Activated gamma-delta T cell (primary cell): ENCODE measurements at places on chromosomes 7 and 10.

GRCh38 chr10:126795318-126795717 lies 109.9 kb upstream of the DOCK1 start:
- DNase-seq = no peak

GRCh38 chr10:14801723-14802122 lies 27.0 kb upstream of the FAM107B start:
- DNase-seq = no peak

DNA sequence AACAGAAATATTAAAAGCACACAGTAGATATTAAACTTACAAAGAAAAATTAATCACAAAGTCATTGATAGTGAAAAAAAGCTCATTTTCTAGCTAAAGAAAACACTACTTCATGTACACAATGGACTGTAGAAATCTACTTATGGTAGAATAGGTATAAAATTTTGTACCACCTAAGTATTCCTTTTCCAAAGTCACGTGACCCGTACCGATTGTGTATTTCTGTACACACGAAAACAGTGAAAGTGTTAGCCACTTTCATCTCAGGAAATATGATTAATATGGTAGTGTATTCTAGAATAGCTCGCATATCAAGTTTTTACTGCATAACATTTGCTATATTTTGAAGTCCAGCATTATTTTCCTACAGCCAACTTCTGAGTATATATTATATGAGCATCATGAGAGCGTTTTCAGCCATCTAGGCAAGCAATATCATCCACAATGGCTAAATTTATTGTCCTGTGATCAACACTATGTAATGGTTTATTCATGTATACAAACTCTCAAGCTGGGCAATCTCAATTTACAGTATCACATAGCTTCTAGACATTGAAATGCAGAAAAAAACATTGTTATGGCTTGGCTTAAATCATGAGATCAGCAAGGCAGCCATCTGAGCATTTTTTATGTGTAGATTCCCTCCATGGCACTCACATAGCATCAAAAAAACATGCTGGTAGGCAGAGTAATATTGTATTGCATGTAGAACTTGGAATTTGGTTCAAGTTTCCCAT lies 114.7 kb downstream of the CD36 start:
- DNase-seq = no peak

GRCh38 chr7:39620486-39620885 lies 2.9 kb upstream of the RALA start:
- DNase-seq = no peak

GRCh38 chr7:82443547-82444219 lies at the start of gene CACNA2D1:
Gene CACNA2D1 (minus strand): TSS chr7:82443777.
- DNase-seq = no peak

- no peak for DNase-seq
Observed at GRCh38 chr7:149199234-149199995, 4.1 kb downstream of the ZNF282 start.

- no peak for DNase-seq
Observed at GRCh38 chr10:118204292-118204943, 137.7 kb downstream of the FAM204A start.

DNA sequence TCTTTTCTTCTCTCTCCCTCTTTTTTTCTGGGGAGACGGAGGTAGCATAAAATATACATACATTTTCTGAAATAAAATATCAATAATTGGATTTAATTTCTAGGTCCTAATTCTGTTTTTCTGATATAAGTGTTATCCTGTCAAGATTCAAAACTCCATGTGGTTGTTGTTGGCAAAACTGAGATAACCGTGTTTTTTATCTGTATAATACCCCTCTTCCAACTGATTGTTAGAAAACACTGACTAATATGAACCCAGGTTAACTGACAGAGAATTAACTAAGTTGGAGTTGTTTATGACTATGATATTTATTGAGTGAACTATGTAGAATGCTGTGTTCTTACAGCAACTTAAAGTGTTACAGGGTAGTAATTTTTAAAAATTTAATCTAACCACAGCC lies 236.5 kb upstream of the KAT6B start:
- DNase-seq = no peak

GRCh38 chr10:86023336-86023735 lies 343.3 kb downstream of the GRID1 start:
- no peak for DNase-seq

GRCh38 chr10:101595591-101596433 lies 7.7 kb downstream of the DPCD start:
- no peak for DNase-seq

- DNase-seq = no peak
Observed at GRCh38 chr10:96292971-96293920, 11.0 kb upstream of the DNTT start.

DNA sequence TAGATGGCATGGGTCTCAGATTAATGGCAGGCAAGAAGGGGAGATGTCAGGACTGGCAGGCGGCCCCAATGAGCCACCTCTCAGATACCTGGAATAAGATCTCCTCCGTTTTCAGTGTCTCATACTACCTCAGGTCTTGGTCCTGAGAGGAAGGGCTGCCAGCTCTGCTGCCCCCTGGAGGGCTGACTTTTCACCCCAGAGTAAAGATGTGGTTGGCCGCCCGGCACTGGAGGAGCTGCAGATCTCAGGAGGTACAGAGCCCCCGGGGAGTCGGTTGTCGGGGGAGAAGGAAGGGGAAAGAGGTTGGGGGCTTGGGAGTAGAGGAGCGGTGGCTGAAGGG lies 642 bp upstream of the COL13A1 start:
- no peak for DNase-seq

- DNase-seq = no peak
Observed at GRCh38 chr10:49311555-49312236, 12.7 kb downstream of the C10orf71 start.

GRCh38 chr10:124318811-124319210 lies 99.9 kb downstream of the OAT start:
- no peak for DNase-seq

DNA sequence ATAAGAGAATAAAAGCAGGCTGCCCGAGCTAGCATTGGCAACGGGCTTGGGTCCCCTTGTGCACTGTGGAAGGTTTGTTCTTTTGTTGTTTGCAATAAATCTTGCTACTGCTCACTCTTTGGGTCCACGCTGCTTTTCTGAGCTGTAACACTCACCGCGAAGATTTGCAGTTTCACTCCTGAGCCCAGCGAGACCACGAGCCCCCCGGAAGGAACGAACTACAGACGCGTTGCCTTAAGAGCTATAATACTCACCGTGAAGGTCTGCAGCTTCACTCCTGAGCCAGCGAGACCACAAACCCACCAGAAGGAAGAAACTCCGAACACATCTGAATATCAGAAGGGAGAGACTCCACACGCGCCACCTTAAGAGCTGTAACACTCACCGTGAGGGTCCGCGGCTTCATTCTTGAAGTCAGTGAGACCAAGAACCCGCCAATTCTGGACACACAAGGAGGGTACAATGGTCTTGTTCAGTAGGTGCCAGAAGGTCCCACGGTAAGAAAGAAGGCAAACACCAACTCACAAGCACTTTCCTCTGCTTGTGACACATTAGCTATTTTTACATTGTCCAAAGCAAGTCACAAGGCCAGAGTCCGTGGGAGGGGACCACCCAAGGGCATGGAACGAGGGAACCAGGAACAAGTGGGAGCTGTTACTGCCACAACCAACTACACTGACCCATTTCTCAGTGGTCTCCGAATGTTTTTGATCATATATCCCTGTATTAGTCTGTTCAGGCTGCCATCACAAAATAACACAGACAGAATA lies 29.2 kb upstream of the CACUL1 start:
- no peak for DNase-seq

GRCh38 chr7:152866791-152867501 lies 107.4 kb downstream of the ACTR3B start:
- no peak for DNase-seq

GRCh38 chr7:137081321-137082093 lies 213.1 kb downstream of the CHRM2 start:
- no peak for DNase-seq
